ENCODE measurements at places on chromosomes 7 and 10.

GRCh38 chr7:140744005-140744404, 47.5 kb downstream of the NDUFB2 start:
- no peak for DNase-seq

DNA sequence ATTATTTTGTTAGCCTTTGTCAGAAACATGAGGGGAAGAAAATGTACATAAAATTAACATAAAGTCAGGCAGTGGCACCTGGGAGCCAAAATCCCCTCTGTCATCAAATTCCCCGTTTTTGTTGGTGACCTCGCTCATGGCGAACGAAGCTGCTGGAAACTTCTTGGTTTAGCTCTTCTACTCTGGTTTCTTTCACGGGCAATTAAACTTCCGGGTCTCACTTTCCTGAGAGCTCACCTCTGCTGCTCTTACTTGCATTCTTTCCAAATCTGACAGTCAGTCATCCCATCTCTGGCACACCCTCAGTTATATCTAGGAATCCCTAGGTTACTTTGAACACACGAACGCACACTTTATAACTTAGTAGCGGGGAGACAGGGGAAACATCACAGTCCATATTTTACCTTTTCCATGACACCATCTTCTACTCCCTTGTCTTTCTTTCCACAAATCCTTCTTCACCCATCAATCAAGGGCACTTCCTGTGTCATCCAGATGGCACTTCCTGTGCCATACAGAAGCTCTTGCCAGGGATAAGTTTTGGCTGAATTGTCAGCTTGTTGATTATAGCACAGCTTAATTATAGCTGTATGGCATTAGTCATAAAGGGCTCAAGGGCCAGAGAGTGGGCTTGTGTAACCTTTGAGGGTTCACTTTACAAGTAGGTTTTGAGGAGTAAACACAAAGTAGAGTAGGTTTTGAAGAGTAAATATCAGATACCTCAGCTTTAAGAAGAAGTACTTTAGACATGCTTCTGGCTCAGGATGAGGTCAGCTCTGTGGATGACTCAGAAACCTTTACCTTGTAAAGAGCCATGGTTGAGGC, 105.1 kb downstream of the GATA3 start:
- DNase-seq: no peak

DNA sequence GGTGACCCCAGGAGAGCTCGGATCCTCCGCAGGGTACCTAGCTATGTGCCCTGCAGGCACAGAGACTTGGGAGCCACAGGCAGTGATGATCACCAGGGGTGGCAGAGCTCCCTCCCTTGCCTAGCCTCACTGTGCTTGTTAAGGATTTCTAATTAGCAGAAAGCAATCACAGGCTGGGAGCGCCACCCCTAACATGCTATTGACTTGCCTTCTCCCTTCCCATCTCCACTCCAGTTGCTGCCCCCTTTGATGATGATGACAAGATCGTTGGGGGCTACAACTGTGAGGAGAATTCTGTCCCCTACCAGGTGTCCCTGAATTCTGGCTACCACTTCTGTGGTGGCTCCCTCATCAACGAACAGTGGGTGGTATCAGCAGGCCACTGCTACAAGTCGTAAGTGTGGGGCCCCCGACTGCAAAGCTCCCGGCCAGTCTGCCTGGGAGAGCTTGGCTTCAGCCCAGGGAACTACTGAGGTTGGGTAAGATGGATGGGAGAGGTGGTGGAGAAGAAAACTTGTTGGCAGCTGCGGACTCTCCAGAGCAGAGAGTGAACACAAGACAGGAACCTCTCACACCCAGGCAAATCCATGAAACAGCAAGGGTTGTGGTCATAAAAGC, 1.2 kb downstream of the PRSS1 start:
- no peak for DNase-seq

DNA sequence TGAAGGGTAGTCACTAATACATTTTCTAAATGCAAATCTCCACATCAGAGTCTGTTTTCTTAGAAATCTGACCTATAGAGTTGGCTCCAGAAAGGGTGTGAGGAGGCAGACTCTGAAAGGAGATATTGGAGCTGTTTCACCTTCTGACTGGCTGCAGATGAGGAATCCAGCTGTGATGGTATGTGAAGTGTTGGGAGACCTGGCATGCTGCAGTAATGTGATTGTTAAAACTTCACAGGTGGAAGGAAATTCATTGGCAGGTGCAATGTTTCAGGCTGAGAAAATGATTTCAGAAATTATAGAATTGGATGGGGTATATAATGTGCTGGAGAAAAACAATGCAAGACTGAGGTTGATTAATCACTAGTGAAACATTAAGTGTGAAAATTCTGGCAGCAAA, 1134.0 kb upstream of the LRRN3 start:
- DNase-seq: no peak

DNA sequence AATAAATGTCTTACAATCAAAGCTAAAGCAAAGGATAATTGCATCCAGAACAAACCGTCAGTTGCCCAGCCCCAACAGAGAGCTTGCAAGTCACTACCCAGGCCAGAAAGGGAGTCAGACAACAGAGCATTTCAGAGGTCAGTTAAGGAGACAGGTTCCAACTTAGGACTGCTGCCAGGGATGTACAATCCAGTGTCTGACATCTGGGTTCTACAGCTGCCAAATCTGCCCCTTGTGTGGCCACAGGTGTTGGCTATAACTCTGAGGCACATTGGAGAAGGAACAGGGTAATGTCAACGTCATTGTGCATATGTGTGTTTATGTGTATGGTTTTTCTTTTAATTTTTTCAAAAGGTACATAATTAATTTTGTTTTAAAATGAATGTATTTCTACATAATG, 85.2 kb upstream of the GLCCI1 start:
- no peak for DNase-seq

GRCh38 chr7:52735656-52736055, 299.8 kb upstream of the POM121L12 start:
- no peak for DNase-seq

DNA sequence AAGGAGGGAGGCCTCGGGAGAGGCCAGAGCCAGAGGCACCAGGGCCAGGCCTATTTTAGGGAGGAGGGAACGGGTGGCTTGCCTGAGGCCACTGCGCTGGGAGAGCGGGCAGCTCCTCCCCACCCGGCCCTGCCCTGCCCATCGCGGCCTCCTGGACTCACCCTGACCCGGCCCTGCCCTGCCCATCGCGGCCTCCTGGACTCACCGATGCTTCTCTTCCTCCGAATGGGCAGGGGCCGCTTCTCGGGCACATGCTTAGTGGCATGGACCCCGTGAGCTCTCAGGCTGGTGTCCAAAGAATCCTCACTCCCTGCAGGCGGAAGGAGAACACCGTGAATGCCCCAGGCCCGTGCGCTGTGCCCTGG, 7.5 kb downstream of the PDGFA start:
- no peak for DNase-seq

GRCh38 chr7:100946766-100947365, 2.5 kb upstream of the MUC3A start:
- DNase-seq: no peak

- no peak for DNase-seq
These were observed 49.1 kb downstream of the APBB1IP start for GRCh38 chr10:26486990-26487850.

GRCh38 chr10:91381257-91381891, 28.8 kb upstream of the HECTD2 start:
- no peak for DNase-seq

DNA sequence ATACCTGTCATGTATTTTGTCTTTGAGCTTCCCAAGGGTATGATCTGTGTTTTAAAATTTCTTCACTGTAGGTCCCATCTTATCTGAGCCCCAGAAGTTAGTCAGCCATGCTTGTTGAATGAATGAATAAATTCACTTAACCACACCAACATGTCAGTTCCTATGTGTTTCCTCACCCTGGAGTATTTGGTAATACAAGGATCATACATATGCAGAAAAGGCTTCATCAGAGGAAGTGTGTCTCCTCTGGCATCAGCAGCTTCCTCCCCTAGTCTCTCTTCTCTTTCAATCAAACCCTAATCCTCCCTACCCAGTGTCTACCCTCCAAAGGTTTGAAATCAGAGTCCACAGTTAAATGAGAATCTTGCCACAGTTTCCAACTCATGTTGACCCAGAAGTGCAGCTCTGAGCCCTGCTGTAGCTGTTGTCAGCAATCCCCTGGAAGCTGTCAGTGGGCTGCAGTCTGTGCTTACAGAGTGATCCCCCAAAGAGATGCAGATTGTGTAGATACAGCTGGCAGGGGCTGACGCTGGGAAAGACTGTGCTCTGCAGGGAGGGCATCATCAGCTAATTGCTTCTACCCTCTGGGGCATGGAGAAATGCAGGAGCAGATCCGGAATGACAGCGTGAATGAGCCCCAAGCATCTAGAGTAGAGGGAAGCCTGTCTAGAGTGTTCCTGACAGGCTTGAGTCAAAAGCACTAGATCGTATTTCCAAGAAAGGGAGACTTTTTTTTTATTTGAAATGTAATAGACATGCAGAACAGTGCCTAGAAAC, 105.0 kb upstream of the WDR11 start:
- no peak for DNase-seq

DNA sequence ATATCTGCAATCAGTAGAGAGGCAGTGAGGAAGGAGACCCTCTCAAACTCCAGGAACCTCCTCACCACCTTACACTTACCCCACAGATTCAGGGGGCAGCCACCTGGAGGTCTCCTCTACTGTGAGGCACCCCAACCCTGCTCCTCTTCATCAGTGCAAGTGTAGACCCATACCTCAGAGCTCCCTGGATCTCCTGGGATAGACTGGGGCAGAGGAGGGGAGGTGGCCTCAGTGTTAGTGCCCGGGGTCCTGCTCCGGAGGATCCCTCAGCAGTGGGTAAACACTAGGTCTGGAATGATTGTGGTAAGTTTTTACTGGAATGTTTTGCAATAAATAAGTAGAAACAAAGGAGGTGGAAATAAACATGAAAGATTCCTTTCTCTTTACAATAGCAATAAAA, 31.1 kb downstream of the ANTXRL start:
- DNase-seq: no peak

- DNase-seq: no peak
These were observed 55.0 kb downstream of the WAC start for GRCh38 chr10:28587970-28588290.

- no peak for DNase-seq
These were observed 29.4 kb upstream of the RAPGEF5 start for GRCh38 chr7:22386206-22386858.

DNA sequence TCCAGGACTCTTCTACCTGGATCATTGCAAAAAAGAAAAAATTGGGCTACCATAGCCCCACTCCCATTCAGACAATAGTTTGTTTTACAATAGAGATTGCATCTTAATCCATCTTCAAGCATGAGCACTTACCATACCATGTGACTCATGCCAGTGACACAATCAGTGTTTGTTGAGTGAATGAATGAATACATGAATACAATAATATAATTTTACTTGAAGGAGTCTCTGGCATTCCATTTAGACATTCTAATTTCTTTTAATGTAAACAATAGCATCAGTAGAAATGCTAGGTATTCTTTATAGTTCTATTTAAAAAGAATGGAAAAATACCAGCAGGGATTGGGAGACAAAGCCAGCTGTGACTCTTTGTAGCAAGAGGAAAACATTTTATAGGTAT, 141.6 kb upstream of the AKR1E2 start:
- no peak for DNase-seq

All from amygdala (tissue), 56 donors.